ENCODE measurements at places on chromosomes 16 and 17.
A peak's percentile ranks its signal among the peaks of the same experiment; 100 is the strongest.

DNA sequence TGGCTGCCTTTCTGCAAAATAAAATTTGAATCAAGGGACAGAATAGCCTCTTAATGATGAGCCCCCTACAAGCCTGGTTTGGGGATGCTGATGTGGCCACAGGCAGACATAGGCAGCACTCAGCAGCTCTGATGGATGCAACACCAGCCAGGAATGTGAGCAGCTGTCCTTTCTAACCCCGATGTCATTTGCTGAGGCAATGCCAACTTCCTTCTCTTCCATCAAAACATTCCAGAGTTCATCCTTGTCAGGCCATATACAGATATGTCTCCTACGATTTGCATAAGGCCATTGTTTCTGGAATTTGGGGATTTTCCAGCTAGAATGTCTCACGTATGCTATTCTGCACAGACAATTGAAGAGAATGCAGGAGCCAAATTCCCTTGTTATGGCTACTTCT is 52.1 kb upstream of the MYOCD start:
- peak; percentile 87 for DNase-seq

DNA sequence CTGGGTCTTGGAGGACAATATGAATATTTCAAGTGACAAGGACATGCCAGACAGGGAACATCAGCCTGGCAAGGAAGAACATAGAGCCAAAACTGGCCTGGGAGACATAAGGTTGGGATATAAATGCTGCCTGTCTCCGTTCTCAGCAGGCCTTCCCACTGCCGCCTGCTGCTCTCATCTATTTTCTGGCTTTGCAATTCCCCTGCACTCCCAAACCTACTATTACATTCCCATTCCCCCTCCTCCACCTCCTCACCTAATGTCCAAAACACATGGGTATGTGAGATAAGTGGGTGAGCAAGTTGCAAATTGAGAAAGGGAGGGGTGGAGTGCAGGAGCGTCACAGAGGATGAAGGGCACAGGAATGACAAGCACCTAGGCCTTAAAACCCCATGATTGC is 244.3 kb upstream of the CDH8 start:
- DNase-seq, result no peak

GRCh38 chr17:18191967-18192366 is 8.3 kb downstream of the ALKBH5 start:
- no peak for DNase-seq

DNA sequence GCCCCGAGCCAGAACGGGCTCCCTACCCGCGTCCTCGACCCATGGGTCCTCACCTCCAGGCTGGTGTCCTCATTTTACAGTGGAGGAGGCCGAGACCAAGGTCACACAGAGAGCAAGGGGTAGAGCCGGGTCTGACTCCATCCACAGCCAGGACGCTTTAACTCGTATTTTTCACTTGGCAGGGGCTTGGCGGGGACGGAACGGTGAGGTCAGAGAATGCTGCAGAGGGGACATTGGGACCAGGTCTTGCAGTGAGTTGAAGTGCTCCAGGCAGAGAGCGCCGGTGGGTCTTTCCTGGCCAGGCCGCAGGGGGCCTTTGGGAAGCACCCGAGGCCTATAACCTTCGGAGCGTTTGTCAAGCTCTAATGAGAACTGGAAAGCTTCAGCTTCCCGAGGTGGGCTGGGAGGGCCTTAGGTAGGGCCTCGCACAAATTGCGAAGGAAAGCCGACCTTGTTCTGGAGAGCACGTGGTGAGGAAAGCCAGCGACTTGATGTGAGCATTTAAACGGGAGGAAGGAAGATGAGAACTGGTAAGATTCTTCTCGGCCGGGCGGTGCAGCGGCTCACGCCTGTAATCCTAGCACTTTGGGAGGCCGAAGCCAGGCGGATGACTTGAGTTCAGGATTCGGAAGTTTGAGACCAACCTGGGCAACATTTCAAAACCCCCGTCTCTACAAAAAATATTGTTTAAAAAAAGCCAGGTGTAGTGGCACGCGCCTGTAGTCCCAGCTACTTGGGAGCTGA is 908 bp upstream of the CLUH start:
- DNase-seq, result no peak

DNA sequence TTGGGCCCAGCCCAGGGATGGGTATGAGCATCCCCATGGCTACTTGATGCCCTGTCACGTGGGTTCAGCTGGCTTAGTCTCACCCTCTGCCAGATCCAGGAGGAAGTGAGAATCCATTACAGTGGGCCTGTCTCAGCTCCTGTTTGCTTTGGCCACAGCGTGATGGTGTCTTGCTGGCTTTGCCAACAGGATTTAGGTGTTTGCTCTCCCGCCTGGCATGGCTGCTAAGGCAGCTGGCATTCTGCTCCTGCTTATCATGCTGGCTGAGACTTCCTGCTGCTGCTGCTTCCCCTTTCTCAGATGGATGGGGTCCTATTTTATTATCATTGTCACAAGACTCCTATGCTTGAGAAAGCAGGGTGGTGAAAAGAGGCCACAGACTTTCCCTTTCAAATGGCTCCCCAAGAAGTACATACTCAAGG is 28.3 kb upstream of the HOXB13 start:
- no peak for DNase-seq

DNA sequence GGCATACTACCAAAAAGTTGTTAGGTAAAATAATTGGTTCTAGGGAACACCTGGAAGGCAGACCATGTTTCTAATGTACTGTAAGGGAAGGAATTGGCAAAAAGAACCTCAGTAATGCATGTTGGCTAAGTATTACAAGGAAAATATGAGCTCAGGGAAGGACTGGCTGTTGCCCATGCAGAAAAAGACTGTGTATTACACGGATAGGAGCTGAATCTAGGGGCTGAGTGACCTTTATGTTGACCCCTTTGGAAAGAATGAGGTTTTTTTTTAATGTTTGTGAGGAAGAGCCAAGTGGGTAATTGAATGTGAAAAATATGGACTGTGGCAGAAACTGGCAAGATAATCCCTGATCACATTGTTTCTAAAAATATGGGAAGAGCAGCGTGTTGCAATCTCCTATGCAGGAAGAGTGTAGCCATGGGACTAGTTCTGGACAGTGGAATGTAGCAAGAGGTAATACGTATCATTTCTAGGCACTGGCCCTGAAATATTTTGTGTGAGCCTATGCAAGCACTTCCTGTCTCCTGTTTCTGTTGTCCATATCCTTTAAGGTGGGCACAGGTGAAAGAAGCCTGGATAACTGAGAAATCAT is 95.1 kb upstream of the CNTNAP4 start:
- DNase-seq, result no peak

DNA sequence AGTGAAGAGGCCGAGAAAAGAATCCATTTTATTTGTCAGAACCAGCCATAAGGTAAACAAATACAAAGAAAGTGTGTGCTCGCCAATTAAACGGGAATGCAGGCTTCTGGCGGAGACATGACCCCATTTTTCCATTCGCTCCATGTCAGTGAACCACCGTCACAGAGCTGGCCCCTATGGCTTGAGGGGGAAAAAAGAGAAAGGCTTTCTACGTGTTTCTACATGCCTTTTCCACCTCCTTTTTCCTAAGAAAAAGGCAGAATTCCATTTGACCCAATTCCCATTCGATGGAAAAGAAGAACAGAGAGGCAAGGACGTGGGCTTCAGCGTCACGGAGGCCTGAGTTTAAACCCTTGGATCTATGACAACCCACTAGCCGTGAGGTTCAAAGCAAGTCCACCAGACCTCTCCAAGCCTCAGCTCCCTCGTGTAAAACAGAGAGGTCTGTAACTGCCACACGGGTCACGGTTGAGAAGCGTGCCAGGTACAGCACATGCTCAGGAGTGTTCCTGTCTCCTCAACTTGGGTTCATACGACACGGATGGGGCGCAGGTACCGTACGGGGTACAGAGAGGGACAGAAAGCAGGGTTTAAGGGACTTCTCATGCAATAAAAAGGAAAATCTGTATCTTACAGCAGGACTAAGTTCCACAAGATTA is 91.9 kb downstream of the NXN start:
- no peak for DNase-seq

DNA sequence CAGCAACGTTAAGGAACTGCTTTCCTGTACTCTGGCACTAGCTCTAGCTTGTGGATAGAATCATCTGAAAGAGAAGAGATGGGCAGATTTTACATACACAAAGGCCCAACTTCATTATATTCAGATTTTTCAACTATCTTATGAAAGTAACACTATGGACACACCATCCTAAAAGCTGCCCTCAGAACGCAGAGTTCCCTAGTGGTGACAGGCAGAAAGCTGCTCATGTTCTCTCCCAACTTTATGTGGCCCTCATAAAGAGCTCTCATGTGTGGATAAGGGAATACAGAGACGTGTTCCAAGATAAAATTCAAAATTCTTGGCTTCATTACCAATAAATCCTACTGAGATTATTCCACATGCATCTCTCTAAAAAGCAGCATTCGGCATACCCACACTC is 1.5 kb downstream of the CFAP20 start:
- DNase-seq, result peak; percentile 15

- DNase-seq, result no peak
Measured at GRCh38 chr17:74192950-74193781, 10.3 kb upstream of the RPL38 start.

DNA sequence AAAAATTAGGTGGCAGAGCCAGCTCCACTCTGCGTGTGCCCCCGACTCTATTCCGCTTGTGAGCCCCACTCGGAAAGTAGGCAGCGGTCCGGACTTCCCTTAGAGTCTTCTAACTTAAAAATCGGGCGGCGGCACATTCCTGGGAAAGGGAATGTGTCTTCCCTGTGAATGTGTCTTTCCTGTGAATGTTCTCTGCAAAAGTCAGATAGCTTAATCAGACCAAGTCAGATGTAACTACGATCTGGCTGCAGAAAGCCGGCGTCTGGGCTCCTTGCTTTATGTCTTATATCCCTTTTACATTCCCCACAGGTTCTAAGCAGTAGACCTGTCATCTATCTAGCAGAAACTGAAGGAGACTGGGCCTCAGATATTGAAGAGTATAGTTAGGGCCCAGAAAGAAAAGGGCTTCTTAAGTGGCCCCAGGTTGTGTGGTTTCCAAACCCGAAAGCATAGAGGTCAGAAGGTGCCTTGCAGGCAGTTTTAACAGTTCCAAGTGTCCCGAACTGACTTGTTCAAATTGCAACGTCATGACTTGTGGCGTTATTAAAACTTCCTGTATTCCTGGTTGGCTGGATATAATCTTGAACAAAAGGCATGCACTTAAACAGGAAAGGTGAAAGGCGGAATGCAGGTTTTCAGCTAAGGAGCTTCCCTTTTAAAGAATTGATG is 601 bp downstream of the PHKB start:
- DNase-seq, result peak; percentile 50

DNA sequence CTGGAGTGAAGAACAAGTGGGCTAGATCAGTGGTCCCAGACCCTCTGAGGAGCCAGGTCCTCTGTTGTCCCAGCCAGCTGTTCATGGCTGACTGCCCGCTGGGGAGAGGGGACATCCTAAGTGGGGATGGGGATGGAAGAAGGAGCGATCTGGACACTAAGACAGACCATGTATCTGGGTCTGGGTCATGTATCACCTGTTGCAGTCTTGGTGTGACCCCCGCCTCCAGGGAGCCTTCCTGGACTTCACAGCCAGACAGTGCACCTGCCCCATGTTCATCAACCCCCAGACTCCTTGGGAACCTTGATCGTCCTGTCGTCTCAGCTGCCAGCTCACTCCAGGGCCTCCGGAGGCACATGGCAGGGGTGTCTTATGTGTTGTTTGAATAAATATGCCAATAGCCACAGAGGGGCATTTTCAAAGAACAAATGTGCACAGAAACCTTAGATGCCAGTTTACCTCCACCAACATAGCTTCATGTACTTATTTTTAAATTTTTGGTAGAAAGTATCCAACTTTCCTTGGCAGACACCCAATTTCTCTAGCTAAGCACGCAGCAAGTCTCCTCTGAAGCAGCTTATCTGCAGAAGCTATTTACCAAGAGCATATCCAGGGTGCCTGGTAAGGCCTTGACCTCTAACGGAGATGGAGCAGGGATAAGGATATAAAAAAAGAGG is 43.2 kb downstream of the CRISPLD2 start:
- DNase-seq, result no peak

- DNase-seq, result no peak
Measured at GRCh38 chr16:71885261-71885650, 1.3 kb upstream of the ZNF821 start.

GRCh38 chr16:24731722-24732419 is 2.4 kb downstream of the TNRC6A start:
- DNase-seq, result no peak

- no peak for DNase-seq
Measured at GRCh38 chr16:11225677-11226549, 30.1 kb downstream of the SOCS1 start.

Data from AG10803 (cell line).